Left renal cortex interstitium (tissue), 4 donors: ENCODE measurements at places on chromosomes 12 and 14. TPM values are rescaled to one million over a fixed set of nuclear protein-coding genes. Genes with fewer than 3 reads are reported as not detected.

The ASCL4 gene
- not detected for polyA plus RNA-seq

The SERPINA1 gene
- polyA plus RNA-seq = 83.3 TPM

The GPR65 gene
- 0.43 TPM for polyA plus RNA-seq

The C1S gene
- 56.5 TPM for polyA plus RNA-seq

The GPD1 gene
- 66.6 TPM for polyA plus RNA-seq

The OR6C70 gene
- not detected for polyA plus RNA-seq

The NELL2 gene
- 12.4 TPM for polyA plus RNA-seq

The KITLG gene
- polyA plus RNA-seq = 33.6 TPM

The RTL1 gene
- 0.03 TPM for polyA plus RNA-seq

The AICDA gene
- 0.45 TPM for polyA plus RNA-seq

The SIX6 gene
- polyA plus RNA-seq = not detected

The OTX2 gene
- polyA plus RNA-seq = not detected

The EXOC3L4 gene
- 2.5 TPM for polyA plus RNA-seq

The CISTR gene
- polyA plus RNA-seq = 0.44 TPM

The PROX2 gene
- polyA plus RNA-seq = 0.44 TPM

The EMP1 gene
- 100 TPM for polyA plus RNA-seq

The HOXC11 gene
- 3.2 TPM for polyA plus RNA-seq

The ASCL1 gene
- polyA plus RNA-seq = not detected

The EFCAB11 gene
- 14.8 TPM for polyA plus RNA-seq

The FOXM1 gene
- 24.8 TPM for polyA plus RNA-seq

The KRT6C gene
- not detected for polyA plus RNA-seq

The DEPDC4 gene
- 4.0 TPM for polyA plus RNA-seq

The KRT74 gene
- polyA plus RNA-seq = not detected

The NDUFA12 gene
- polyA plus RNA-seq = 122 TPM

The SLC10A1 gene
- 0.22 TPM for polyA plus RNA-seq

The CDC42BPB gene
- 96.1 TPM for polyA plus RNA-seq

The C12orf54 gene
- 0.41 TPM for polyA plus RNA-seq

The FAM186B gene
- 0.97 TPM for polyA plus RNA-seq
